GDM1 (cell line): ENCODE measurements at places on chromosomes 2 and 18.

DNA sequence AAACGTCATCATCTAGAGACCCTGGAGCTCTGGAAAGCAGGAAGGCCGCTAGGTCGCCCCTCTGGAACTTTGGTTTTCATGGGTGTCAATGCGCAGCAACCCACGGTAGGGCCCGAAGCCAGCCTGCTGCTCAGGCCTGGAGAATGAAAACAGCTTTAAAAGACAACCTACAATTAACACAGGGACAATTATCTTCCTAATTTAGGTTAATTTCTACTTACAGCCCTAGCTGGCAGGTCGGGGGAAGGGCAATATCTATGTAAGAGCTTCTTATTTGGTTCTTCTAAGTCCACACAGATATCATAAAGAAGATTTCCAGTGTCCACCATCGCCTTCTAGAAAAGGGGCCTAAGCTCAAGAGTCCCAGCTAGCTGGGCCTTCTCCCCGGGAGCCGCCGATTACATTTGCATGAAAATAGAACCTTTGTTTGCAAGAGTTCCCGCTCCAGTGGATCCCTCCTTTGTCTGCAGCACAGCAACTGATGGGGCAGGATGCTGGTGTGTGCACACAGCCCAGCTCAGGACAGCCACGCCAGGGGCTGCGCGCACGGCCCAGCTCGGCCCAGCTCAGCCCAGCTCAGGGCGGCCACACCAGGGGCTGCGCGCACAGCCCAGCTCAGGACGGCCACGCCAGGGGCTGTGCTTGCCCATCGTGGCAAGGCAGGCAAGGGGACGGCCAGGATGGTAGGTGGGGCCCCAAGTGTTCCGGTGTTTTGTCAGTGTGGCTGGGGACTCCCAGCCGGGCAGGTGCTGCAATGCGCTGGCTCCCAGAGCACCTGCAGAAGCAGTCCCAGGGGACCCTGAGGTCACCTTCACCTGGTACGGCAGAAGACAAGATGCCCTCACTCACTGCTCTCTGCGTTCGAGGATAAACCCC, 109.1 kb downstream of the HDAC4 start:
- DNase-seq, result no peak

- no peak for DNase-seq
These were observed 70.9 kb downstream of the TCF4 start for GRCh38 chr18:55517055-55517454.

GRCh38 chr2:181679544-181679979, 755 bp downstream of the NEUROD1 start:
- DNase-seq, result no peak

DNA sequence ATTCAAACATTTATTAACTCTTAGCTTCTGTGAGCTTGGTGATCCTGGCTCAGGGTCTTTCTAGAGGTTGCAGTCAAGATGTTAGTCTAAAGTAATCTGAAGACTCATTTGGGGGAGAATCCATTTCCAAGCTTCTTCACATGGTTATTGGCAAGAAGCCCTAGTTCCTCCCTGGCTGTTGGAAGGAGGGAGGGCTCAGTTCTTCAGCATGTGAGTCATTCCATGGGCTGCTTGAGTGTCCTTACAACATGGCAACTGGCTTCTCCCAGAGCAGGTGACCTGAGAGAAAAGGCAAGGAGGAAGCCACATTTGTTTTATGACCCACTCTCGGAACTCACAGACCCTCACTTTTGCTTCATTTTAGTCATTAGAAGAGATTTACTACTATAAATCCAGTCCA, 10.6 kb upstream of the C2orf74 start:
- DNase-seq, result no peak

- DNase-seq, result no peak
These were observed 56.6 kb downstream of the RALBP1 start for GRCh38 chr18:9531791-9532410.

GRCh38 chr2:170258382-170258781, 80.4 kb downstream of the MYO3B start:
- no peak for DNase-seq

DNA sequence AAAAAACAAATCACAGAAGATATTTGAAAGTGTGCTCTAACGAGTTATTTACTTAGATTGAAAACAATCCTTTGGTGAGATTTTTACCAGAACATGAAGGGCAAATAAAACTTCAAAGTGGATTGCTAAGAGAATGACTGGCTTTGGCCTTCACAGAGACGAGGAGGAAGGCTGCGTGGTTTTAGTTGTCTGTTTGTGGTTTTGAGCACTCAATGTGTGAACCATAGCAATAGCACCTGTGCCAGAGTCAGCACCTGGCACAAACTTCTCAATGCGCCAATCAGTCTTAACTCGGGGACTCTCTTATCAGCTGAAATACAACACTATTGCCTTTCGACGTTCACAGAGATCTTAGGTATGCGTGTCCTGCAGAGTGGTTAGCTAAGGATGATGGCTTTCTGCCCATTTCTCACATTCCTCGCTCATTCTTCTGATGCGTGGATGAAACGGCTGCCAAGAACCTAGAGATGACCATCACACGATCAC, 70.0 kb downstream of the MBP start:
- no peak for DNase-seq

DNA sequence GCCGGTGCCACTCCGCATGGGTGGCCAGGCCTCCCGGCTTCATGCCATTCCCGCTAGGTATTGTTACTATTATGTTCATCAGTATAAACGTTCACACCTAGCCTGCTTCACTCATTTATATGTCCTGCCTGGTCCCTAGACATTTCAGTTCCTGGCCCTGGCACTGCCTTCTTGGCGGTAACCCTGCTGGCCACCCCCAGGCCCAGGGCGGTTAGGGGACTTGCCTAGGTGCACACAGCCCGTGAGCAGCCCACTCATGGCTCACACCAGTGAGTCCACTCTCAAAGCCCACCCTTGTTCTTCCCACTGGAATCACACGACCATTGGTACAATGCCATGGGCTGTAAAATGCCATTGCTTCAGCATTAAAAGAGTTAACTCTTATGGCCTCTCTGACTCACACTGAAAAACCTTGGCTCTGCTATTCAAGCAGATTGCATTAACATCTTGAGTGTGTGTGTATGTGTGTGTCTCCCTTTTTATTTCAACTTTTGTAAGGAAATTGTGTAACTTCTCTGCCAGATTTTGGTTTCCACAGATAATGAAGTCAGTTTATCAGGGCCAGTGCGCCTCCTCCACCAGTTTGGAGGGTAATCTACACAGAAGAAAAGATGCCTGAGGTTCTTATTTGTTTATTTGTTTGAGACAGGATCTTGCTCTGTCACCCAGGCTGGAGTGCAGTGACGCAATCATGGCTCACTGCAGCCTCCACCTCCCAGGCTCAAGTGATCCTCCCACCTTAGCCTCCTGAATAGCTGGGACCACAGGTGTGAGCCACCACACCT, 74.2 kb downstream of the RAB31 start:
- DNase-seq, result no peak

- no peak for DNase-seq
These were observed 247.5 kb downstream of the MREG start for GRCh38 chr2:215765729-215766360.
